Adrenal gland (tissue), 19 donors: ENCODE measurements at places on chromosomes 7 and 10.
A peak's percentile ranks its signal among the peaks of the same experiment; 100 is the strongest.

DNA sequence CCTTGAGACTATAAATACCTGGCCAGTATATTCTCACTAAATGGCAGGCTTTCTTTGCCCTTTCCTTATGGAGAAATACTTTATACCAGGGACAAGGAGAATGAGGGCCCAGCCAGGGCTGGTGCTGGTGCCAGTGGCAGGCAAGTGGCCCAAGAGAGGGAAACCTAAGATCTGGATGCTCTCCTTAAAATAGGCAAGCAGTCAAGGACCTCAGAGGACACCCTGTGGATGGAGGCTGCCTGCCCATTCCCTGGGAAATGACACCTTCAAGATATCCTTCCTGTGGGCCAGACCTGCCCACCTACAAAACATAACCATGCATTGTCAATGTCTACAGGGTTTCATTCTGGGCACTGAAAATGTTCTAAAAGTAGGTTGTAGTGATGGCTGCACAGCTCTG, 29.1 kb downstream of the POLR3A start:
- DNase-seq, result no peak

GRCh38 chr7:128304212-128304611, 39.5 kb downstream of the RBM28 start:
- DNase-seq, result no peak

- no peak for DNase-seq
Measured at GRCh38 chr7:116193329-116194087, 16.8 kb upstream of the TES start.

- DNase-seq, result no peak
Measured at GRCh38 chr10:317271-317769, 182.1 kb downstream of the ZMYND11 start.

GRCh38 chr7:136950331-136950730, 81.9 kb downstream of the CHRM2 start:
- DNase-seq, result no peak

DNA sequence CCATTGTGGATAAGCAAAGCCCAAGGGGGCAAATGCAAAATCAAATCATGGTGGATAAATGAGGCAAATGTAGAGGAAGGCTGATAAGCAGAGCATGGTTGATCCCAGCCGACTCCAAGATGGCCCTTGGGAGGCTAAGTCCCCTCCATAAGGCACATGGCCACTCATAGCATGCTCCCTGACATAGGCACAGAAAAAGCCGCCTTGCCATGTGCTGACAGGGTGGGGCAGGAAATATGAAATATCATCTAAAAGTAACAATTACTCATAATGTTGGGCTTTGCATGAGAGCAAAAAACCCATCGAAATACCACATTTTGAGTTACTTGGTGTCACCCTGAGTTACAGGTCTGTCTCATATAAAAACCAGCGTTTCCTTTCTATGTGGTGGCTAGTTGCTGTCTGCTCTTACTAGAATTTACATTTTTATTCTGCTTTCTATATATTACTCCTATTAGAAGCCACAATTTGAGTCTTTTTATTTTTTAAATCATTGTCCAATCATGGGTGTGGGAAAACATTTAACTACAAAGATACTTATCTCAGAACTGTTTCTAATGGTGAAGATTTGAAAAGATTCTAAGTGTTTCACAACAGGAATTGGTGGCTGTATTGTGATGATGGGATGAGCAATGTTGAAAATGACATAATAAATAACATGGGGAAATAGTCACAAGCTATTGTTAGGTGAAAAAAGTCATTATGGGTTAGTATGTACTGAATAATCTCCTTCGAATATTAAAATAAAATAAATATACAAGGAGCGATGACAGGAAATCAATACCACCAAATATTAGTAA, 102.7 kb downstream of the CUBN start:
- no peak for DNase-seq

DNA sequence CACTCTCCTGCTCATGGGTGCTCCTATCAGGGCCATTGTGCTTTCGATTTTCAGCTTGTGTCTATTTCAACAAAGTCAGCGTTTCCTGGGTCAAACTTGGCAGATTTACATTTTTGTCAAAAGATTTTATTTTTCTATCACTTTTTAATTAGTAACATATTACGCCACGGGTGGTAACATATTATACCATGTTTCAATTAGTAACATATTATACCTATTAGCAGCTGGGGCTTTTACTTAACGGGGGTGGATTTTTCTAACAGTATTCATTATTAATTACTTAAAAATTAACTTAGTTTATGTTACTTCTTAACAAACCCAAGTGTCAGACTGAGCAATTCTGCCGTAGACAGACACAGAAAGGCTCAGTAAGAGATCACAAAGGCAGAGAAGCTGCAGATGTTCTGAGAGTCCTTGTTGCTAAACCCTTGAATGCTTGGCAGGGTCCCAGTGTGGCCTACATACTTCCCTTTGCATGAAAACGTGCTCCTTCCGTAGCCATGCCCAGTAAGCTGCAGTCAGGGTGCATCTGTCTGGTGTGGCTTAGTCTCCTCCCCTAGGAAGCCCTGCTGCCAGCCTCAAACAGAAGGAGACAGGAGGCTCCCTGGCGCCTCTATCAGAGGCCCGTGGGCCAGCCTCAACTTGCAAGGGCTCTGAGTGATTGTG, 263.1 kb upstream of the CXCL12 start:
- peak; percentile 28 for DNase-seq

DNA sequence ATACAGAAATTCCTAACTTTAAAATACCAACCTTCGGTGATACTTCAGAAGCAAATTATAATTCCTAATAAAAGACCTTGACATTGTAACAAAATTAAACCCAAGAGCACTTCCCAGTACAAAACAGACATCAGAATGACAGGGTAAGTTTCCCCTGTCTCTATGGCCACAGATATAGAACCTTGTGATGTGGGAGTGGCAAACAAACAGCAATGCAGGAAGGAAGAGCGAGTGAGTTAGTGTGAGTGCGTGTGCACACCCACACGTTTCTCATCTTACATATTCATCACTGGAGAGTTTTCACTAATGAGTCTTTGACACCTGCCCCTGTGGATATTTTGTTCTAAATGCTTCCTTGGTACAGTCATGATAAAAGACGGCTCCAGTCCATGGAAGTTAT, 72.2 kb downstream of the VWC2 start:
- DNase-seq, result no peak

DNA sequence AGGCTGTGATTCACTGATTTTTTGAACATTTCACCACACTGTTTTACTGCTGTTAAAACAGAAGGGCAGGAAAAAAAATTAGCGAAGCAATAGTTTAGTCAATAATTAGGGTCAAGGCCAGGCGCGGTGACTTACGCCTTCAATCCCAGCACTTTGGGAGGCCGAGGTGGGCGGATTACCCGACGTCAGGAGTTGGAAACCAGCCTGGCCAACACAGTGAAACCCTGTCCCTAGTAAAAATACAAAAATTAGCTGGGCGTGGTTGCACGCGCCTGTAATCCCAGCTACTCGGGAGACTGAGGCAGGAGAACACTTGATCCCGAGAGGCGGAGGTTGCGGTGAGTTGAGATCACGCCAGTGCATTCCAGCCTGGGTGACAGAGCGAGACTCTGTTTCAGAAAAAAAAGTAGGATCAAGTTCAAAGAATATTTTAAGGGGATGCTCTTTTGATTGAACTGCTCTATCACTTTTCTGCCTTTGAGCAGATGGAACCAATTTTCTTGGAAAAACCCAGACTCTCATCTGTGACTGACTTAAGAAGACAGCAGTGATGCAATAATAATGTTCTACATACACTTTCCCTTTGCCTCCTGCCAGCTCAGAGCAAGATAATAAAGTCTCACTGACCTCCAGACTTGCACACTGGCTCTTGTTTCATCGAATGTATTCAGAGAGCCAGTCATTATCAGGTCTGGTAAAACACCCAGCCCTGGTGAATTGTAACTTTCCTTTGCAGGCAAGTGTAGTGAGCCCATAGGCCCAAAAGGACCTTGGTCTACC, 1.6 kb upstream of the PPA1 start:
- DNase-seq, result peak; percentile 78

- no peak for DNase-seq
Measured at GRCh38 chr7:36266683-36267082, 113.6 kb downstream of the EEPD1 start.

- no peak for DNase-seq
Measured at GRCh38 chr7:30019960-30020359, 6.5 kb downstream of the FKBP14 start.

DNA sequence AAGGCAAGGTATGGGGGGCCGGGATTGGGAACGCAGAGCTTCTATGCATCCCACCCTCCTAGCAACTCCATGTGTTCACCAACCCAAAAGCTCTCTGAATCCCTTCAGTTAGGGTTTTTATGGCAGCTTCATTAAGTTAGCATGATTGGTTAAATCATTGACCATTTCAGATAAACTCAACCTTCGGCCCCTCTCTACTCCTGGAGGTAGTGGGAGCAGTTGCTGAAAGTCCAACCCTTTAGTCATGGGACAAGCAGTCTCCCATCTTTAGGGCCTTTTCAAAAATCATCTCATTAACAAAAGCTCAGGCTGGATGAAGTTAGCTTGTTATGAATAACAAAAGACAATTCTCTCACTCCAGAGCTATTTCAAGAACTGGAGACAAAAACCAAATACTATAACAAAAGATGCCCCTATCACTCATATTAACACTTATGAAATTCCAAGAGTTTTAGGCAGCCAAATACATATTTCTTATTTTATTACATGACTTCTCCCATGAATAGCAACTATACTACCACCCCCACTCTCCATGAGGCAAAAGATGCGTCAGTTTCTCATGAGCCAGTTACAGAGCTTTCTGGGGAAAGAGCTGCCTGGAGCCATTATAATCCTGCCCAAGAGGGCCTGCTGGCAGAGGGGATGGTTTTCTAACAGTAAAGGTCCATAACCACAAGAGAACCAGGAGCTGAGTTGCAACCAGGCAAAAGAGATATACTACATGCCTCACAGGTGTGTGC, 44.6 kb downstream of the SLC16A12 start:
- no peak for DNase-seq

- no peak for DNase-seq
Measured at GRCh38 chr10:117222976-117223692, 17.8 kb upstream of the SLC18A2 start.

DNA sequence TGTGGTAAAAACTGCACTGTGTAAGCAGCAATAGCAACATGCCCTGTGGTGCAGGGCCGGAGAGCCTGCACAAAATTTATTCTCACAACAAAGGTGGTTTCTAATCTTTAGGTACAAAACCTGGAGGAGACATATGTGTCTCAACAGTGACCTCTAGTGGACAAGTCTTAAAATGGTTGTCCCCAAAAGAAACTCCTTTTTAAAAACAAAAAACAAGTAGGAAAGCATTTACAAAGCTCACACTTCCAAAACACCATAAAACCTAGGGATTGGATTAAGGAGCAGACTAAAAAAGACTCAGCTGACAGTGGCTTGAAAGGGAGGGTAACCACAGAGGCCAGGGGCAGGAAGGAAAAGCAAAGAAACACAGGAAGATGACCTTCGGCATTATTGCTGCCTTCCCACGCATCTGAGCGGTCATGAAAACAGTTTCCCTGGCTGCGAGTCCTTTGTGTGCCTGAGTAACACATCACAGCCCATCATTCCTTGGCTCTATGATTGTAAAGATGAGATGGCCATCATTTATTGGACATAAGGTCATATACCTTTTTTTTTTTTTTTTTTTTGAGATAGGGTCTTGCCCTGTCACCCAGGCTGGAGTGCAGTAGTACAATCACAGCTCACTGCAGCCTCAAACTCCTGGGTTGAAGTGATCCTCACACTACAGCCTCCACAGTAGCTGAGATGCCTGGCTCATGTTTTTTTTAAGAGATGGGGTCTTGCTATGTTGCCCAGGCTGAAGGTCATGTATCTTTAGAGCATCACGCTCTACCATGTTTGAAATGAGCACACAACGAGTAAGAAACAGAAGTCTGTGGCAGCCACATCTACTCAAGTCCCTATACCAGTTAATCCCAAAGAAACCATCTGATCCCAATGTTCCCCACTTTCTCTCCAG, 39.5 kb downstream of the RSU1 start:
- peak; percentile 67 for DNase-seq

GRCh38 chr10:73887294-73888039, 13.1 kb upstream of the CAMK2G start:
- DNase-seq, result peak; percentile 88

- DNase-seq, result peak; percentile 34
Measured at GRCh38 chr10:24882047-24882698, 70.2 kb downstream of the PRTFDC1 start.

DNA sequence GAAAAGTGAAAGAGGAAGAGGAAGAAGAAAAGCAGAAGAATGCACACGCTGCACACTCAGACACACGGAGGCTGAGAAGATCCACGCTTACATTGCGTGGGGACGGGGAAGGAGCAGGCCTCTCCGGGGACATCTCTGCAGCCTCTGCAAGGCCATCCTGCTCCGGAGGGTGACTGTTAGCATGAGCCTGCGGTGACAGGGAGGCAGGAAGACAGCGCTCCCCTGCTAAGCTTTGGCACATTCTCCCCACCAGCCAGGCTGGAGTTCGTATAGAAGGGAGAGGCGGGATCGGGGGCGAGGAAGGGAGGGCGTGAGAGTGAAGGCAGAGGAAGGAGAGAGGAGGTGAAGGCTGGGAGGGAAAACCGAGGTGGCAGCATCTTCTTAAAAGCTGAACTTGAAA, 366.0 kb upstream of the SHH start:
- DNase-seq, result no peak

GRCh38 chr7:67671006-67671548, 674.4 kb downstream of the TYW1 start:
- DNase-seq, result no peak

GRCh38 chr10:10078446-10078845, 939.2 kb upstream of the CELF2 start:
- no peak for DNase-seq

GRCh38 chr10:15244635-15245197, 76.2 kb upstream of the NMT2 start:
- DNase-seq, result no peak

DNA sequence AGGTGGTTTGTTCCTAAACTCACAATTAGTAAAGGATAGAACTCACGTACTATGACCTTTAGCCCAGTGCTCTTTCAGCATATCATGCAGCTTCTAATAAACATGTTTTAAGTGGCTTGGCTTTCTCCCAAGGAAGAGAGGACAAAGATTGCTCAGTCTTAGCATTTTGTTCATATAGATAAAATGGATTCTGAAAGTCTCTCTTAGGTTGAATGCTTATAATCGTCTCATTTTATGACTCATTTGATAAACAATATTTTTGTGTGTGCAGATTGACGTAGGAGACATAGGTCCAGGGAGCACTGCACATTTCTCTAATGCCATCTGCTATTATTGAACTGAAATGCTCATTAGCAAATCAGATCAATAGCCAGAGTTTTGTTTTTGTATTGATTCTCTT, 44.8 kb downstream of the GNAT3 start:
- DNase-seq, result no peak

GRCh38 chr7:103718482-103719061, 270.9 kb downstream of the RELN start:
- DNase-seq, result no peak

- no peak for DNase-seq
Measured at GRCh38 chr10:127877699-127878098, 15.0 kb downstream of the CLRN3 start.

GRCh38 chr10:16700331-16700730, 116.9 kb downstream of the RSU1 start:
- no peak for DNase-seq

- no peak for DNase-seq
Measured at GRCh38 chr7:7524121-7524520, 11.6 kb downstream of the COL28A1 start.

GRCh38 chr7:95589031-95589430, 7.3 kb downstream of the PDK4 start:
- no peak for DNase-seq

GRCh38 chr10:14904316-14904732, 25.7 kb downstream of the SUV39H2 start:
- DNase-seq, result no peak

- no peak for DNase-seq
Measured at GRCh38 chr7:78134256-78134655, 335.7 kb downstream of the PHTF2 start.

- DNase-seq, result no peak
Measured at GRCh38 chr10:113151190-113151666, 201.2 kb downstream of the TCF7L2 start.
